Caco-2 (cell line): ENCODE measurements at places on chromosomes 12 and 14.

GRCh38 chr12:77782034-77782433, 48.7 kb upstream of the NAV3 start:
- H3K36me3 ChIP-seq: no peaks in the 10 kb centered on the region
- DNase-seq: no peak
- no peaks in the 10 kb centered on the region for H3K4me1 ChIP-seq

DNA sequence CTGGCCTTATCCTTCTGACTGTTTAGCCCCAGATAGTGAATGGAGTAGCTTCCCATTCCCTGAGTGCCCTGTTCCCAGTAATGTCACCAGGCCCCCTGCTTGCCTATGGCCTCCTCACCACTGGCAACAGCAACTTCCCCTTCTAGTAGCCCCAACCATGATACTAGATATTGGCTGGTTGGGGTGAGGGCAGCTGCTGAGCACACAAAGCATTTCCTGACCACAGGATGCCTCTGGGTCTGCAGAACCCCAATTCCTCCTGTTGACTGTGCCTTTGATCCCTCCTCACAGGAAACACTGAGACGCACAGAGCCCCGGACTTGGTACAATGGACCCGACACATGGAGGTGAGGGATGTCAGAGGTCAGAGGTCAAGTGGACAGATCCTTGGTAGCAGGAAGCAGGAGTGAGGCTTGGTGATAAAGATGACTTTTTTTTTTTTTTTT, 597 bp downstream of the SOAT2 start:
- DNase-seq: no peak
- peak overlapping the region; percentile 74 for H3K27ac ChIP-seq
- H3K4me1 ChIP-seq: peaks cover 57% of the 10 kb centered on the region
- H3K36me3 ChIP-seq: no peaks in the 10 kb centered on the region
- H3K4me3 ChIP-seq: peak overlapping the region; percentile 9; the same call in 1 of the 2 replicates
- no peaks in the 10 kb centered on the region for H3K27me3 ChIP-seq

DNA sequence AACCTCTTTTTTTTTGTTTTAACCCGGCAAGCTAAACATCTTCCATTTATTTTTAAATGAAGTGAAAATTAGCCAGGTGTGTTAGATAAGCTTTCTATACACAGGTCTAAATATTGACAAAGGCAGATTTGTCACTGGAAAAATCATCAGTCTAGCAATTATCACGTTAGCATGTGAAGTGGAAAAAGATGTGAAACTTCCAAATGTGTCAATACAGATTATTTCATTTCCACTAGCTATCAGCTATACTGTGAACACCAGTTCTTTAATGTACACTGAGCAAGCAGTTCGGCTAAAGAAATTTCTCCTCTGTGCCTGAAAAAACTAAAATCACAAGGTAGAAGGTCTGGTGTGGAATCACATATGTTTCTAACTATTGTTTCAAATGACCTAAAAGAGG, 96.6 kb upstream of the G2E3 start:
- H3K27me3 ChIP-seq: no peaks in the 10 kb centered on the region
- no peaks in the 10 kb centered on the region for H3K4me1 ChIP-seq
- H3K27ac ChIP-seq: no peak overlapping the region
- H3K4me3 ChIP-seq: no peak overlapping the region
- no peak for DNase-seq
- no peaks in the 10 kb centered on the region for H3K36me3 ChIP-seq

- H3K27me3 ChIP-seq: no peaks in the 10 kb centered on the region
- no peak for DNase-seq
- H3K27ac ChIP-seq: peak overlapping the region; percentile 18
- no peaks in the 10 kb centered on the region for H3K36me3 ChIP-seq
- no peak overlapping the region for H3K4me3 ChIP-seq
Measured at GRCh38 chr12:62931477-62931876, 3.5 kb downstream of the PPM1H start.

DNA sequence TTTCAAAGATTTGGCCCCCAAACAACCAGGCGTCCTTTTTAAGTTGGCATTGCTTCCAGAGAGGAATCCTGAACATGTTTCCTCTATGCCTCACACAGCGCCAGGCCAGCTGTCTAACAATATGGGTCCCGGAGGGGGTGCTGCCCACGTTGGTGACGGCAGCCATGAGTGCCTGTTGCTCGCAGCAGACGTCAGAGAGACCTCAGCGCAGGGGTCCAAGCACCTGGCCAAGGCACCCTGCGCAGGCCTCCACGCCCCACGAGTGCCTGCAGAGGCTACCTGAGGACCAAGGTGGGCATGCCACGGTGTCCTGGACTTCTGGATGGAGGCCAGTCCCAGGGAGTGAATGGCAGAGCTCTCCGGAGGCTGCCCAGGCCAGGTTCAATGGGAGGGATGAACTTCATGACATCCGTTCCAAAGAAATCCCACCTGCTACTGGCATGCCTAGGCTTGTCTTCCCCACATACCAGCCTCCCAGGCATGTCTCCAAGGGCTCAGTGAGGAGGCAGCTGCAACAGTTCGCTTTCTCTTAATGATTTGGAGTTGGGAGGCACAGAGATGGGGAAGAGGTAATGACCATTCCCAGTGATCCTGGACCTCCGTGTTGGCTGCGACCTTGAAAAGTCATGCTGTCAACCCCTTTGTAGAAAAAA, 11.6 kb upstream of the FOXN3 start:
- H3K4me1 ChIP-seq: peaks cover 10% of the 10 kb centered on the region
- no peaks in the 10 kb centered on the region for H3K36me3 ChIP-seq
- no peak overlapping the region for H3K4me3 ChIP-seq

- H3K4me3 ChIP-seq: no peak overlapping the region
- H3K4me1 ChIP-seq: 0 out of 2 replicates have a peak, but pooled peaks cover 3% of the 10 kb centered on the region
- DNase-seq: no peak
- H3K27ac ChIP-seq: no peak overlapping the region
Measured at GRCh38 chr12:124484526-124484953, 82.9 kb downstream of the NCOR2 start.

GRCh38 chr14:22839159-22839779, 2.9 kb downstream of the MMP14 start:
- H3K27me3 ChIP-seq: no peaks in the 10 kb centered on the region
- H3K36me3 ChIP-seq: peaks cover 5% of the 10 kb centered on the region
- no peak for DNase-seq
- H3K4me1 ChIP-seq: peaks cover 16% of the 10 kb centered on the region
- no peak overlapping the region for H3K4me3 ChIP-seq

GRCh38 chr14:102754370-102755262, 22.6 kb upstream of the TRAF3 start:
- no peaks in the 10 kb centered on the region for H3K36me3 ChIP-seq
- no peaks in the 10 kb centered on the region for H3K27me3 ChIP-seq
- H3K4me3 ChIP-seq: no peak overlapping the region
- no peak for DNase-seq
- no peak overlapping the region for H3K27ac ChIP-seq

- no peaks in the 10 kb centered on the region for H3K36me3 ChIP-seq
- DNase-seq: no peak
- H3K4me1 ChIP-seq: no peaks in the 10 kb centered on the region
- no peaks in the 10 kb centered on the region for H3K27me3 ChIP-seq
- no peak overlapping the region for H3K27ac ChIP-seq
Measured at GRCh38 chr12:5441497-5442236, 9.8 kb downstream of the NTF3 start.

- H3K27me3 ChIP-seq: no peaks in the 10 kb centered on the region
- no peak overlapping the region for H3K4me3 ChIP-seq
- DNase-seq: no peak
- no peaks in the 10 kb centered on the region for H3K36me3 ChIP-seq
Measured at GRCh38 chr12:131640525-131640924, 70.4 kb upstream of the SFSWAP start.

DNA sequence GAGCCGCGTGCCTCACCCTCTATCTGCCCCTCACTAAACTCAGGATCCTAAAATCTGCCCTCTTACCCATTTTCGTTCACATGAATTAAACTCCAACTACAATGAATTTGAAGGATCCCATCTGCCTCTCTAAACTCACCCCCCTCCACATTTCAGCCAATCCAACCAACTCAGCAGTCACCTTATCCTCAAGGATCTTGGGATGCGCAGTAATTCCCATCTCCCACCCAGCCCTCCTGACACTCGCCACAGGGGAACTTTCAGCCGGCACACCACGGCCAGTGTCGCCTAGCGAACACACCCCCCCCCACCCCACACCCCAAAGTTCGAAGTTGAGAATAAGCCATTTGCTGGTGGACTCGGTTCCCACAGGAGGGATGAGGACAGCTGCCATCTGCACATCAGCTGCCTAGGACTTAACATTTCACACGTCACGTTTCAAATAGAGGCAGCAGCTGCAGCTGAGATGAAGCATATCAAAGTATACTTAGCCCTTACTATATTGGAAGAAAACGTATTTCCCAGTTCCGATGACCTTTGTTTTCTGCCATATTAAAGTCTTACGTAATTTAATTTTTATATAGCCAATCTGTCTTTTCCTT, 8.7 kb upstream of the SELPLG start:
- H3K27ac ChIP-seq: peak overlapping the region; percentile 86
- 0 out of 2 replicates have a peak, but pooled peaks cover 1% of the 10 kb centered on the region for H3K36me3 ChIP-seq
- no peak overlapping the region for H3K4me3 ChIP-seq
- H3K4me1 ChIP-seq: no peaks in the 10 kb centered on the region
- no peak for DNase-seq

DNA sequence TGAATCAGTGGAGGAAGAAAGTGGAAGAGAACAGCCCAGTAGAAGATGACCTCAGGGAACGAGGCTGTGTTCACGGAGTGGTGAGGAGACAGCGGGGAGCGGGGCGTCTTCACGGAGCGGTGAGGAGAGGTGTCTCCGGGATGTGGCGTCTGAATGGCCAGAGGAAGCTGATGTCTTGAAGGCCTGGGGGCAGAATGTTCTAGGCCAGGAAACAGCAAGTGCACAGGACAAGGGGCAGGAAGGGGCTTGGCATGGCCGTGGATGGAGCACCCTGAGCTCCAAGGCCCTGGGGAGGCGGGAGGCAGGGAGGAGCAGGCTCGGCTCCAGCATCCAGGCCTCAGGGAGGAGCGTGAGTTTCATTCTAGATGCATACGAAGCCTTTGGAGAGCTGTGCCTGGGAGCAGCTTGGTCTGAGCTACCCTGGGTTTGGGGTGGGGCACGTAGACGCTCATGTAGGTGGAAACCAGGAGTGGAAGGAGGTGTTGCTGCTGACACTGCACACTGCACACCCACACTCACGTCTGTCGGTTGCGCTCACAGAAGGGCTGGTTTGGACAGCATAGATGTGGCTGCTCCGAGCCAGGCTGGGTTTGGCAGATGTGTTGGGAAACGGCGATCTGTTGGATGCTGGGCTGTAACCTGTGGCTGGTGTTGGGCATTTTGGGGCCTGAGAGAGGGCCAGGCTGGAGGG, 131.6 kb downstream of the ADGRD1 start:
- no peaks in the 10 kb centered on the region for H3K36me3 ChIP-seq
- no peak overlapping the region for H3K27ac ChIP-seq
- H3K4me3 ChIP-seq: no peak overlapping the region
- no peaks in the 10 kb centered on the region for H3K4me1 ChIP-seq

DNA sequence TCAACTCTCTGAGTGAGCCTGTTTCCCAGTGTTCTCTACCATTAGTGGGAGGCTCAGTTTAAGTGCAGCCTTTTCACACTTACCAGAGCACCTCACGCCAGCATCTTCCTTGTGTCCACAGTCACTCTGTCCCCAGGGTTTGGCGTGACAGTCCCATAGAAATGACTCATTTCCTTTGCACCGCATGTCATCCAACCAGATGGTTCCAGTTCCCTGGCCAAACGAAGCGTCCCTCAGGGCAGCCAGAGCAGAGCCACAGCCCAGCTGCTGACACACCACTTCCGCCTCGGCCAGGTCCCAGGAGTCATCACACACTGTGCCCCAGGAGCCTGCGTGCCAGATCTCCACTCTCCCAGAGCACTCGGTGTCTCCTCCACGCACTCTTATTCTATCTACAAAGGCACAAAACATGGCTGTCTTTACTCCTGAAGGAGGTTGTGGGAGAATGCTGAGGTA, 65.4 kb downstream of the ACSM4 start:
- H3K4me3 ChIP-seq: no peak overlapping the region
- 0 out of 2 replicates have a peak, but pooled peaks cover 3% of the 10 kb centered on the region for H3K4me1 ChIP-seq
- no peaks in the 10 kb centered on the region for H3K27me3 ChIP-seq
- no peak for DNase-seq

DNA sequence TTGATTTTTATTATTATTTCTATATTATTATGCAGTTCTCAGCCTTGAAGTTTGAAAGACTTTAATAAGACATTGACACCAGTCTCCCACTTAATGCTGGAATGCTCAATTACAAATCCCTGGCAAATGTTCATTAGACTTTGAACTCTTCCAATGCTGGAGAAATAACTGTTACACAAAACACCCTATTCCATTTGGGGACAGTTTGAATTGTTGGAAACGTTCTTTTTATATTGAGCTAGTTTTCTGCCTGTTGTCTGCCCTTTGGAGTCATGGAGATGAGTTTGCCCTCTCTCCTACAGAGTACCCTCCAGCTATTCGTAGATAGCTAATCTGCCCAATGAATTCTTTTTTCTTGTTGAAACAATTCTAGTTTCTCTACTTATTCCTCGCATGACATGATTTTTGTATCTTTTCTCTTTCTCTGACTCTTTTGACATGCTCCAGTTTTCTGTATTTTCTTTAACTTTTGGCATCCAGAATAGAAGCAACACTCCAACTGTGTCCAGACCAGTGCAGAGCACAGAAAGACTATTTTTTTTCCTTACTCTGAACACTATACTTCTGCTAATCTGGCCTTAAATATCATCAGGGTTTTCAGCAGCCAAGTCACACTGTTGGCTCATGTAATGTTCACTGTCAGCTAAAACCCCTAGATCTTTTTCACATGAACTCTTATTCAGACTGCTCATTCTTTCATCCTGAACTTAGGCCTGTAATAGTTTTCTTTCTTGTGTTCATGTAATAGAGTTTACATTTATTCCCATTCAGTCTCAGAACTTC, 379.3 kb downstream of the RAD51B start:
- no peaks in the 10 kb centered on the region for H3K36me3 ChIP-seq
- no peak overlapping the region for H3K27ac ChIP-seq

DNA sequence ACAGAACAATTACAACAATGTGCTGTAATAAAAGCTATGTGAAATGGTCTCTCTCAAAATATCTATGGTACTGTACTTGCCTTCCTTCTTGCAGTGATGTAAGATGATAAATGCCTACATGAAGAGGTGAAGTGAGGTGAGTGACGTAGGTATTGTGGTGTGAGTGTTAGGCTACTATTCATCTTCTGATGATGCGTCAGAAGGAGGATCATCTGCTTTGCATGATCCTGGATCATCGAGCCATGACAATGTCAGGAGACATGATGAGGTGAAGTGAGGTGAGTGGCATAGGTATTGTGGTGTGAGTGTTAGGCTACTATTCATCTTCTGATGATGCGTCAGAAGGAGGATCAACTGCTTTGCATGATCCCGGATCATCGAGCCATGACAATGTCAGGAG, 105.8 kb downstream of the KCNC2 start:
- H3K27ac ChIP-seq: no peak overlapping the region
- H3K36me3 ChIP-seq: no peaks in the 10 kb centered on the region
- H3K27me3 ChIP-seq: no peaks in the 10 kb centered on the region
- no peak overlapping the region for H3K4me3 ChIP-seq
- H3K4me1 ChIP-seq: peaks cover 6% of the 10 kb centered on the region

- H3K36me3 ChIP-seq: no peaks in the 10 kb centered on the region
- no peaks in the 10 kb centered on the region for H3K4me1 ChIP-seq
- H3K27ac ChIP-seq: no peak overlapping the region
- H3K27me3 ChIP-seq: no peaks in the 10 kb centered on the region
Measured at GRCh38 chr12:40286583-40286982, 61.8 kb downstream of the LRRK2 start.
